Fibroblast of skin of abdomen (primary cell): ENCODE measurements at places on chromosomes 16 and 17.
A peak's percentile ranks its signal among the peaks of the same experiment; 100 is the strongest.

DNA sequence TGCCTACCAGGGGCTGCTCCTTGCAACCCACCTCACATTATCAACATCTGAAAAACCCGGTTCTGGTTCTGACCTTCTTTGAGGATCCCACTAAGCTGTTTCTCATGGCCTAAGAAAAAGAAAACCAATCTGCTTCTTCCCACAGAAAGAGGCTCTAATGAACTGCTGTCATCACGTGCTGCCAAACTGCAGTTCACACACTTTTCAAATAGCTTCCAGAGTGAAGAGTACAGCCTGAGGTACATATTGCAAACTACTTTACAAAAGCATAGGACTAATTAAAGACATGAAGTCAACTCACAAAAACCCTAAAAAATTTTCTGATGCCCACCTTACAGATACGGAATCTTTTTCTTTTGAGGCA, 36.7 kb downstream of the SMG6 start:
- DNase-seq: no peak

DNA sequence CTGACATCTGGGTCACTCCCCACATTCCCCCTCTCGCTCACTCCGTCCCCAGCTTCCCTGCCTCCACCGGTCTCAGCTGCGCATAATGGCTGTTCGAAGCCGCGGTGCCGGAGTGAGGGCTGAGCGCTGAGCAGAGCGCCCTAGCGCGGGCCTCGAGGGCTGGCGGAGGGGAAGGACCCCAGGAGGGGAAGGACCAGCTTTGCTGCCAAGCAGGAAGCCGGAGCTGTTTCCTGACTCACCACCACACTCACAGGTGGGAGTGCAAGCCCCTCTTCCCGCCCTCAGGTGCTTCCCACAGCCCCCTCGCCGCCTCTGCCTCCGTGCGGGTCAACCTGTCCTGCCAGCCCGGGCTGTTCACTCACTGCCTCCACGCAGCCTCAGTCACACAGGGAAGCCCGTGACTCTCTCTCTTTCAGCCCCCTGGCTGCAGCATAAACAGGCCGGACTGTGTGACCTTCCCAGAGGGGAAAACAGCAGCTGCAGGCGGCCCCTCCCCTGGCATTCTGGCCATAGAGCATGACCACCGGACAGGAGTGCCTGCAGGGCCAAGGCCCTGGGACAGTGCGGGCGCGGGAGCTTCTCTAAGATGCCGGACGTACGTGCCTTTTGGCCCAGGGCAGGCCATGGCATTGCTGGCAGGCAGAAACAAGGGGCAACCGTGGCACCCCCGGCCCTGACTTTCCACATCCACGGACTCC, 23.7 kb downstream of the SLC43A2 start:
- DNase-seq: no peak

GRCh38 chr17:17351901-17352781, 49.0 kb downstream of the NT5M start:
- no peak for DNase-seq

DNA sequence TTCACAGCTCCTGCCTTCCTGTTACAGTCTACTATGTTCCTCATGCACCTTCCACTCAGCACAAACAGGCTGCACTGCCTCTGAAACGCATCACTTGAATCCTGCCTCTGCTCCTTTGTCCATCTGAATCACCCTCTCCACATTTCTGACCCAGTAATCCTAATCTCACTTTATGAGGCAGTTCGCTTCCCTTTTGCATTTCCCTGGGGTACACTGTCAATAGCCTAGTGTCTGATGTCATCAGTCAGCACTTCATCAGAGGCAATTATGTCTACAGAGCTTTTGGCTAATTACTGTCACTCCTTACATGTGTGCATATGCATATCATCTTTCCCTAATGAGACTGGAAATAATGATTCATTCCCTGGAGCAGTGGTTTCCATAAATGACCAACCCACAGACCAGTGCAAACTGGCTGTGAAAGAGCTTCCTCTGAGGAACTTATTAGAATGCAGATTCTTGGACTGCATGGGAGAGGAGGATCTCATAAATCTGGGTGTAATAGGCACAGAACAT, 23.6 kb downstream of the CA4 start:
- DNase-seq: peak; percentile 36

GRCh38 chr17:9750524-9750923, 40.9 kb downstream of the DHRS7C start:
- DNase-seq: no peak

- peak; percentile 40 for DNase-seq
These were observed 80.8 kb upstream of the NOL11 start for GRCh38 chr17:67636834-67637520.

- no peak for DNase-seq
These were observed 244.0 kb downstream of the TMEM114 start for GRCh38 chr16:8346294-8346693.

DNA sequence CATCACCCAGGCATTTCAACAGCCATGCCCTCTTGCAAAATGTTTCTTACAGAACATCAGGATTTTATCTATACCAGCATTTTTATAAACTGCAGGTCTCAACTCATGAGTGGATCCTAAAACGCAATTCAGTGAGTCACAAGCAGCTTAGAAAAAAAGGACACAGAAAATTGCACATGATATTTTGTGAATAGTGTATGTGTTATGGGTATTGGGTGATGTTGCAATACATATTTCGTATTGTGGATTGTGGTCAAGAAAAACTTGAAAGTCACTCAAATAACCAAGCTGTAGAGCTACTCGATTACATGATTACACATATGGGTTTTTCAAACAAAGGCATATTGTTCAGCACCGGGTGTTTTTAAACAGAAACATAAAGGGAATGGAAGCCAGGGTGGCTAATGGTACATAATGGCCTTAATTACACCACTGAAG, 1.4 kb downstream of the WIPI1 start:
- peak; percentile 76 for DNase-seq

- no peak for DNase-seq
These were observed 618 bp downstream of the GGA3 start for GRCh38 chr17:75260641-75261335.

DNA sequence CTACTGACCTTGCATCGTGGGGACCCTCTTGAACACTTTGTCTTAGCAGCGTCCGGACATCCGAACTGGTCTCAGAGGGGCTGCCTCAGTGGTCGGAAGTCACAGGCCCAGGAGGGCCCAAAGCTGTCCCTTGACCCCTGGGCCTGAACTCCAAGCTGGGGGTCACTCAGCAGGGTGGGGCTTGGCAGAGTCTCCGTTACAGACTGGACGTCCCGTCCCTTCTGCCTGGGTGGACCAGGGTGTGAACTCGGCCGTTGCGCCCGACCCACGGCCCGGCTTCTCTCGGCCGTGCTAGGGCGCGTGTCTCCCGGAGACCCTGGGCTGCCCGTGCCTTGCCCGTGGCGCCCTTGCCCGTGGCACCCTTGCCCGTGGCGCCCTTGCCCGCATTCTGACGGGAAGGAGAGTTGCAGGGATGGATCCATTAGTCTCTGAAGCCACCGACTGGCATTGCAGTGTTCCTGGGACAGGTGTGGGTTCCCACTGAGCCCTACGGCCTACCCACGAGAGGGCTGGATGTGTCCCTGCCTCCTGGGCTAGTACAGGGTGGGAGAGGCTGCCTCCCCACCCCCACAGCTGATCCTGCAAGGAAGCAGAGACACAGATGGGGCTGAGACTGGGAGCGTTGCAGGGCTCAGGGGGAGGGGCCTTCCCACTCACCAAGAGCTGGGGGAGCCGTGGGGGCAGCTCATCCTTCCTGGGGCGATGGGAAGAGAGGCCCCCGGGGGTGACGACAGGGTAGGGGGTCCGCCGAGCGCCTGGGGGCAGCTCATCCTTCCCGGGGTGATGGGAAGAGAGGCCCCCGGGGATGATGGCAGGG, 4.9 kb downstream of the CACNA1H start:
- DNase-seq: no peak

- DNase-seq: no peak
These were observed 594 bp downstream of the MAPK8IP3 start for GRCh38 chr16:1706386-1707192.

DNA sequence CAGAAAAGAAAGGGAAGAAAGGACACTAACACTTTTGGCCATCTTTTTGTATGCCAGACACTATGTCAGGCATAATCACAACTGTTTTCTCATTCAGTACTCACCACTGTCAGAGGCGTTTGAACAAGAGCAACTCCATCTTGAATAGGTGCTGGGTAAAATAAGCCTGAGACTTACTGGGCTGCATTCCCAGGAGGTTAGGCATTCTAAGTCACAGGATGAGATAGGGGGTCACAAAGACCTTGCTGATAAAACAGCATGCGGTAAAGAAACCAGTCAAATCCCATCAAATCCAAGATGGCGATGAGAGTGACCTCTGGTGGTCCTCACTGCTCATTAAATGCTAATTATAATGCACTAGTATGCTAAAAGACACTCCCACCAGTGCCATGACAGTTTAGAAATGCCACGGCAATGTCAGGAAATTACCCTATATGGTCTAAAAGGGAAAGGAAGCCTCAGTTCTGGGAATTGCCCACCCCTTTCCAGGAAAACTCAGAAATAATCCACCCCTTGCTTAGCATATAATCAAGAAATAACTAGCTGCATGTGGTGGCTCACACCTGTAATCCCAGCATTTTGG, 14.9 kb upstream of the LYRM9 start:
- no peak for DNase-seq

GRCh38 chr17:63573634-63574033, 23.4 kb downstream of the DCAF7 start:
- no peak for DNase-seq

- peak; percentile 43 for DNase-seq
These were observed 9.3 kb upstream of the USP7 start for GRCh38 chr16:8972843-8973586.

DNA sequence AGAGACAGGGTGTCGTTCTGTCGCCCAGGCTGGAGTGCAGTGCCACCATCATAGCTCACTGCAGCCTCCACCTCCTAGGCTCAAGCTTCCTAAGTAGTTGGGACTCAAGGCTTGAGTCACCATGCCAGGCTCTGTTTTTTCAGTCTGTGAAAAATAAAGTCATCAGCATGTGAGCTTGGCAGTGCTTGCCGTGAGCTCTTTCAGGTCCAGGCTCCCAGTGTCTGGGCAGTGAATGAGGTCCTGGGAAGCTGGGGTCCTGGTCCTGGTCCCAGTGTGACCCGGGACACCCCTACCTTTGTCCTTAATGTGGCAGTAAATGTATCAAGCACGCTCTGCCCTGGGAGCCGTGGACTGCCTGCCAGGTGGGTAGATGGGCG, 22.9 kb upstream of the RPL13 start:
- DNase-seq: no peak

GRCh38 chr17:50027881-50028735, 27.8 kb upstream of the ITGA3 start:
- DNase-seq: peak; percentile 84

- DNase-seq: no peak
These were observed 44.2 kb downstream of the NT5M start for GRCh38 chr17:17347234-17347955.

GRCh38 chr17:83201206-83202001, 122.0 kb downstream of the METRNL start:
- no peak for DNase-seq

GRCh38 chr17:46944931-46945330, 22.0 kb downstream of the GOSR2 start:
- no peak for DNase-seq

DNA sequence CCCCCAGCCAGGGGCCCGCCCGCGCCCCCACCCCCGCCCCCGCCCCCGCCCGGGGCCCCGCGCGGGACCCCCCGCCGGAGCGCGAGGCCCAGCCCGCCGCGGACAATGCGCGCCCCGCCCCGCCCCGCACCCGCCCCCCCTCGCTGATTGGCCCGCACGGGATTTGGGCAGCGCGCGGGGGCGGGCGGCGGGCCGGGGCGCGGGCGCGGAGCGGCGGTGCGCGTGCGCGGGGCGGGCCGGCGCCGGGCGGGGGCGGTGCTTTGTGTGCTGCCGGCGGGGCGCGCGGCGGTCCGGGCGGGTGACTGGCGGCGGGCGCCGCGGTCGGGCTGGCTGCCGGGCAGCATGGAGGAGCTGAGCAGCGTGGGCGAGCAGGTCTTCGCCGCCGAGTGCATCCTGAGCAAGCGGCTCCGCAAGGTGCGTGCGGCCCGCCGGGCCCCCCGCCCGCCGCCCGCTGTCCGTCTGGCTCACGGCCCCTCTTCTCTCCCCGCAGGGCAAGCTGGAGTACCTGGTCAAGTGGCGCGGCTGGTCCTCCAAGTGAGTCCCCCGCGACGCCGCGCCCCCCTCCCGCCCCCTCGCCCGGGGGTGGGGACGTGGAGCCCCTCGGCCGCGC, at the start of gene CBX2:
Gene CBX2 (plus strand): TSS at position 255 of the 610 bp plus-strand sequence. CDS start 88 bp downstream, at position 343.
- DNase-seq: peak; percentile 80
